ENCODE measurements at places on chromosomes 4 and X.
A peak's percentile ranks its signal among the peaks of the same experiment; 100 is the strongest.

DNA sequence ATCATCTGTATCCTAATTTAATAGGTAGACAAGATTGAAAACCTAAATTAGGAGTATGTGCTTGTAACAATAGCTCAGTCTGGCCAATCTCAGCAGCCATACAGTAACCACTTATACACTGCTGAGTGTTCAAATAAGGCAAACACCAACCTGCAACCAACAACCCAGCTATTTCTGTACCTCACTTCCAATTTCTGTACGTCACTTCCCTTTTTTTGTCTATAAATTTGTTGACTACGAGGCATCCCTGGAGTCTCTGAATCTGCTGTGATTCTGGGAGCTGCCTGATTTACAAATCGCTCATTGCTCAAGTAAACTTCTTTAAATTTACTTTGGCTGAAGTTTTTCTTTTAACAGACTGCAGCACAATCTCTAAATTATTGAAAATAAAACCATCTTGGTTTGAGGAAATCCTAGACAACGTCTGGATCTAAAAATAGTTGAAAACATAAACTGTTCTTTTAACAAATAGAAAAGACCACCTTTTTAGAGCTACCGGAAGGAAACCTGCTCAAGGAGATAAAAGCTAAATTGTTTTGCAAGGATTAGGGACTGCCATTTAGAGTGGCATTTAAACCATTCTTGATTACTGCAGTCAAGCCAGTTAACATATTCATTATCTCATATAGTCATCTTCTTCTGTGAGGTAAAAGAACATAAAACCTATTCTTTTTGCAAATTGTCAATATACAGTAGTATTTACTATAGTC lies 778.1 kb downstream of the SH3BGRL start:
- DNase-seq: no peak
- H3K27ac ChIP-seq: no peak overlapping the region
- H3K4me1 ChIP-seq: no peaks in the 10 kb centered on the region
- no peaks in the 10 kb centered on the region for H3K36me3 ChIP-seq

DNA sequence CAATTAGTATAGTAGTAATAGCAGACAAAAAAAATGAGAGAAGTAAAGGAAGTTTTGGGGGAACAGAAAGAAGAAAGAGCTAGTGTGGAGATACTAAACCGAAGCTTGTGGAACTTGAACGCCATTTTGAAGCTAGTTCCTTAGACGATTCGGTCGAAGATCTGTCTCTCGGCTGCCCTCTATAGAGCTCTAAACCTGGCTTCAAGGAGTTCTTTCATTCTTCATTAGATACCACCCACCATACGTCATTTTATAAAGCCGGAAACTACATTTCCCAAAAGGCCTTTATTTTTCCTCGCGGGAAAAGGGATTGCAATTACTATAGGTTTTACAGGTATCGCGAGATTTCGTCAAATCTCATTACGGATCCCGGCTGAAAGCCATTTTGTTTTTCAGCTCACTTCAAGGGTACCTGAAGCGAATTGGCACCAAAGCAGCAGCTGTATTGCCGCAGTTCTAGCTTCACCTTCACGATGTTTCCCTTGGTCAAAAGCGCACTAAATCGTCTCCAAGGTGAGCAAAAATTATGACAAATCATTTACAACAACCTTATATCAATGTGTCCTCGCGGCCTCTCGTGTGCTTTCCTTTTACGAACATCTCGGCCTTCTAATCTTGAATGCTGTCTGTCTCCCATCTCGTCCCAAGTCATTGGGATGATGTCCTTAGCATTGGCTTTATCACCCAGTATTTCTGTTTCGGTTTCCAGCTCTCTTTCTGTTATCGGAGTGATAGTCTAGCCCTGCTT lies at the start of gene COX7B:
Gene COX7B, plus strand, starts transcription at position 388 of the 748 bp plus-strand sequence. Its CDS starts 86 bp downstream, at position 474.
- H3K4me3 ChIP-seq: peak within 1 kb of the TSS; percentile 43
- no peaks in the 10 kb centered on the region for H3K27me3 ChIP-seq

DNA sequence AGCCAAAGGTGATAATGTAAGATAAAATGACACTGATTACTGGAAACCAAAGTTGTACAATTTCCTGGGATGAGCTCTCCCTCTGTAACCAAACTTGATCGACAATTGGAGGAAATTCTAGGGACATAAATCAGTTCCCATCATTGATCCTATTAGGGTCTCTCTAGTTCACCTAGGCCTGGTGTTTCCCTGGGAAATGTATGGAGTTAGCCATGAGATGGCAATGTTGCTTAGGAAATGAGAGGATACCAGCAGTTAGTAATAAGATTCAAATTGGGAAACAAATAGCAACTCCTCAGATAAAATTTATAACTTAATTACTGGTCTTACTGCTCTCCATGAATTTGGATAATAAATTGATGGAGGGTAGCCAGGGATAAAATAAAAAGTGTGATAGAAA lies 52.2 kb downstream of the SPATA18 start:
- no peaks in the 10 kb centered on the region for H3K27me3 ChIP-seq
- H3K36me3 ChIP-seq: no peaks in the 10 kb centered on the region
- no peak overlapping the region for H3K4me3 ChIP-seq

DNA sequence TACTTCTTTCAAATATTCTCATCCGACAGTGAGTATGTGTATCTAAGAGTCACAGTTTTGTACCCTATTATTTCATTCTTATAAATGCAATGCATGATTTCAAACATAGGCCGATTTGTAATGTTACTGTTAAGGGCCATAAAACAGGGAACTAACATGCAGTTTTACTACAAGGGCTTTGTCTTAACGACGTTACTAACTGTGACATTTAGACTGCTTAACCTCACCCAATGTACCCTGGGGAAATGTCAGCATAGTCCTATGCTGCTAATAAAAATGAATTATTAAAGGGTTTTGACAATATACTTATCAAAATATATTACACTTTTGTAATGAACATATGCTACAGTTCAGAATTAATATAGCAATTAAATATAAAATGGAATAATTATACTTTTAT lies 74.8 kb upstream of the CPXCR1 start:
- H3K4me3 ChIP-seq: no peak overlapping the region
- H3K27me3 ChIP-seq: no peaks in the 10 kb centered on the region
- no peaks in the 10 kb centered on the region for H3K4me1 ChIP-seq
- H3K27ac ChIP-seq: no peak overlapping the region

DNA sequence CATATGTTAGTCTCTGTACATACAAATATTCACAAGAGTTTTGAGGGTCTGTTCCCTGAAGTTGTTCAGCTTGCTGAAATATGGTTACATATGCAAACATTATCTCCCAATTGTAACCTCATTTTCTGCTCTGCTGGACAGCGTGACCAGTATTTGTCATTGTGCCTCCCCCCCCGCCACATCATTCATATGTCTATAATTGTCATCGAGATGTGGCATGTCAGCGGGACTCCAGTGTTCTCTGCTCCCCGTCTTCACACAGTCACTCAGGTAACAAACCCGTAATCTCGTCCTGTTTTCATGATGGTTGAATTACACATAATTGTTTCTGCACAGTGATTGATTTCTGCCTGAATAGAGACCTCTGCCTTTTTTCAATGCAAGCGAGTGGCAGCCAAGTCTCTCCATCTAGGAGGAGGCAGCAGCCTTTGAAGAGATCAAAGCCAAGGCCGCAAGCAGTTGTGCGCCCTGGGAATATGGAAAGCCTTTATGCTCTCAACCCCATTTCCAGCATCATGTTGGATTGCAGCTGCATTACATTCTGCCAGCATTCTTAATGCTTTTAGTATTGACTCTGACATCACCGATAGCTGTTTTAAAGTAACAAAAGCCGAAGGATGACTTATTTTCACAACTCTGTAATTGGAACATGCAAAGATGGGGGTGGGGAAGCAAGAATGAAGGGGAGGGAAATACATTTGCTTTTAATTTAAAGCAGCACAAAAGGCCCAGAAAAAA lies 27.4 kb downstream of the LEF1 start:
- no peak for DNase-seq
- no peaks in the 10 kb centered on the region for H3K4me1 ChIP-seq
- no peaks in the 10 kb centered on the region for H3K36me3 ChIP-seq
- H3K27me3 ChIP-seq: no peaks in the 10 kb centered on the region
- no peak overlapping the region for H3K27ac ChIP-seq

GRCh38 chrX:136754651-136755050 lies 26.1 kb downstream of the ARHGEF6 start:
- no peak for DNase-seq
- no peak overlapping the region for H3K27ac ChIP-seq
- no peak overlapping the region for H3K4me3 ChIP-seq
- H3K36me3 ChIP-seq: no peaks in the 10 kb centered on the region
- no peaks in the 10 kb centered on the region for H3K27me3 ChIP-seq

DNA sequence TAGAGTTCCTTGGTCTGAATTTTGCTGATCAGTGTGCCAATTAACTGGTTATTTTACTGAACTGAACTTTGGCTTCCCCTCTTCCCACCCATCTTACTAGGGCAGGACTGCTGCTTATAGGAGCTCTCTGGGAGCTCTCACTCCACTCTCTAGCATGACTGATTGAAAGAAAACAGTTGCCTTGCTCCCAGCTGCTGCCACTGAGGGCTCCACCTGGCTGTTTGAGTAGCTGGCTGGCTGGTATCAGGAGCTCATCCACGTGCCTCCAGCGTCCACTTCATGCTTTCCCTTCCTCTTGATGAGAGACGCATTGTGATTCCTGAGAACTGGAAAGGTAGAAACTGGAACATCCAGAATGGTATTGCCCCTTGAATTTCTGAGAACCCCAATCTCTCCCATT lies 73.0 kb upstream of the KLHL13 start:
- no peaks in the 10 kb centered on the region for H3K36me3 ChIP-seq
- H3K4me3 ChIP-seq: no peak overlapping the region
- DNase-seq: peak; percentile 2
- H3K4me1 ChIP-seq: no peaks in the 10 kb centered on the region
- H3K27ac ChIP-seq: no peak overlapping the region
- H3K27me3 ChIP-seq: no peaks in the 10 kb centered on the region

- no peaks in the 10 kb centered on the region for H3K36me3 ChIP-seq
- H3K27ac ChIP-seq: no peak overlapping the region
- no peak overlapping the region for H3K4me3 ChIP-seq
- DNase-seq: no peak
- H3K27me3 ChIP-seq: no peaks in the 10 kb centered on the region
These were observed 178.4 kb upstream of the NWD2 start for GRCh38 chr4:37066159-37066558.

DNA sequence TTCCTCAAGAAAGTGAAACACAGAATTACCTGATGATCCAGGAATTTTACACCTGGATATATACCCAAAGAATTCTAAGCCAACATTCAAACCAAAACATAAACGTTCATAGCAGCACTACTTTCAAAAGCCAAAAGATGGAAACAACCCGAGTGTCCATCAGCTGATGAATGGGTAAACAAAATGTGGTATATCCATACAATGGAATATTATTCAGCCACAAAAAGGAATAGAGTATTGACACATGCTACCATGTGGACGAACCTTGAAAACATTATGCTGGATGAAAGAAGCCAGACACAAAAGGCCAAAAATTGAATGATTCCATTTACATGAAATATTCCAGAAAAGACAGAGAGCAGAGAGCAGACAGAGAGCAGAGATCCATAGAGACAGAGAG lies 52.0 kb downstream of the IRF2 start:
- H3K27me3 ChIP-seq: no peaks in the 10 kb centered on the region
- no peak overlapping the region for H3K4me3 ChIP-seq
- H3K36me3 ChIP-seq: no peaks in the 10 kb centered on the region
- no peak for DNase-seq

DNA sequence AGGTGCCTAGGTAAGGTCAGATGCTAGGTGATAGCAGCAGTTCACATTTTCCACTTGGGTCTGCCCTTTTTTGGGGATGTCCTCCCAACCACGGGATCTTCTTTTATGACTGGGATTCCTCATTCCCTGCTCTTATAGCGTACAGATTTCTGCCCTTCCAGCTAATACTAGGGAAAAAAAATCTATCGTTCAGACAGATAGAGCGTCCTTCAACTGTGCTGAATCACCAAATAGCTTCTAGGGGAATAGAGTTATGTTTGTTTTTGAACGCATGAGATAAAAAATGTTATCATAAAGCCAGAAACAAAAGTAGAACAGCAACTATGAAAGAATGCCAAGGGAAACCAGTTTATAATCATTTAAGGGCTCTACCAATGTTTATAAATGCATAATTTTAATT lies 13.0 kb downstream of the RAP2C start:
- no peaks in the 10 kb centered on the region for H3K27me3 ChIP-seq
- no peak overlapping the region for H3K27ac ChIP-seq
- no peaks in the 10 kb centered on the region for H3K4me1 ChIP-seq
- H3K4me3 ChIP-seq: no peak overlapping the region
- H3K36me3 ChIP-seq: no peaks in the 10 kb centered on the region
- DNase-seq: no peak
